ENCODE measurements at places on chromosomes 5 and 9.

- peak; percentile 45 for DNase-seq
Measured at GRCh38 chr9:20728493-20729220, 44.6 kb downstream of the FOCAD start.

GRCh38 chr5:166906991-166907713 lies 1384.3 kb upstream of the WWC1 start:
- no peak for DNase-seq

- DNase-seq = no peak
Measured at GRCh38 chr5:2187156-2187555, 304.4 kb upstream of the IRX4 start.

DNA sequence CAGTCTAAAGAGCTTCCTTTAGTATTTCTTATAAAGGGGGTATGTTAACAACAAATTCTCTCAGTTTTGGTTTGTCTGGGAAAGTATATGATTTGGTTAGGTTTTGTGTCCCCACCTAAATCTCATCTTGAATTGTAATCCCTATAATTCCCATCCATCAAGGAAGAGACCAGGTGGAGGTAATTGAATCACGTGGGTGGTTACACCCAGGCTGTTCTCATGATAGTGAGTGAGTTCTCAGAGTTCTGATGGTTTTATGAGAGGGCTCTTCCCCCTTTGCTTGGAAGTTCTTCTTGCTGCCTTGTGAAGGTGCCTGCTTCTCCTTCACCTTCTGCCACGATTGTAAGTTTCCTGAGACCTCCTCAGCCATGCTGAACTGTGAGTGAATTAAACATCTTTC lies 109.1 kb downstream of the MACIR start:
- DNase-seq = no peak

- DNase-seq = no peak
Measured at GRCh38 chr5:143721925-143722324, 90.0 kb upstream of the HMHB1 start.

DNA sequence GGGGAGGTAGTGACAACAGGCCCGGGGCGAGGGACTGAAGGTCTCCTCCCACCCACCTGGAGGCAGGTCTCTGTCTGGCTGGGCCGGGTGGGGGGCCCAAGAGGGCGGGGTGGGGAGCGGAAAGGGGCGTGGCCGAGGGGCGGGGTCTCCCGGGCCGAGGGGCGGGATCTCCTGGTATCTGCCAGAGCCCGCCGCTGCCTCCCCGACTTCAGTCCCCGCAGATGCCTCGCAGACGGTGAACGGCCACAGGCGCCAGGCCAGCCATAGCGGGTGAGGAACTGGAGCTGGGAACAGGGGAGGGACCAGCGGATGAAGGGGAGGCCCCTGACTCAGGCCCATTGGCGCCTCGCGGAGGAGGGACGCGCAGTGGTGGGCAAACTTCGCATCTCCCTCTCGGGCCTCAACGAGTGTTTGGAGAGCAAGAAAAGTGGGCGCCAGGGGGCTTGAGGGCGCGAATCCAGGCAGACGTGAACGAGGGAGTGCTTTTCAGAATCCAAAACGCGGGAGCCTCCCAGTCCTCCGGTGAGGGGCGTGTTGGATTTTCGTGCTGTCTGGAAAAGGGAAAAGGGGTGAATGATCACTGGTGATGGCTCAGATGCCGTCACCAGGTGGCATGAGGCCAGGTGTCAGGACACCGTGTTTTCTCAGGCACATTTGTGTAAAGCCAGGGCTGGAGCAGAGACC lies at the start of gene ADGRD2:
Gene ADGRD2, plus strand, starts transcription at position 211 of the 684 bp plus-strand sequence. CDS start 1,216 bp downstream, outside the sequence.
- DNase-seq = peak; percentile 67

DNA sequence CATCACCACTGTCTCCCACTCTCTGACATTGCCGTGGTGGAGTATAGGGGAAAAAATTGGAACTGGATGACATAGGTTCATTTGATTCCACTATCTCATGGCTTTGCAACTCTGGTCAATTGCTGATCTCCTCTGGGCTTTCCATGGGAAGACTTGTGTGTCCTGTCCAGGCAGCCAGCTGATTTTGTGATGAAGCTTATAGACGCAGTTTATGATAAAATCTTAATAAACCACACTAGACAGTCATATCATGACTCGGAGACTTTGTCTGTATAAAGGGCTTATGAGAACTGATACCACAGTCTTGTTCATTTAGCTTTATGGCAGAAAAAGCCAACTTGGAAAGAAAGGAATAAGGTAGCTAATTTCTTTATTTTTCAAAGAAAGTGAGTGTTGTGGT lies 296.5 kb downstream of the MAST4 start:
- DNase-seq = no peak

DNA sequence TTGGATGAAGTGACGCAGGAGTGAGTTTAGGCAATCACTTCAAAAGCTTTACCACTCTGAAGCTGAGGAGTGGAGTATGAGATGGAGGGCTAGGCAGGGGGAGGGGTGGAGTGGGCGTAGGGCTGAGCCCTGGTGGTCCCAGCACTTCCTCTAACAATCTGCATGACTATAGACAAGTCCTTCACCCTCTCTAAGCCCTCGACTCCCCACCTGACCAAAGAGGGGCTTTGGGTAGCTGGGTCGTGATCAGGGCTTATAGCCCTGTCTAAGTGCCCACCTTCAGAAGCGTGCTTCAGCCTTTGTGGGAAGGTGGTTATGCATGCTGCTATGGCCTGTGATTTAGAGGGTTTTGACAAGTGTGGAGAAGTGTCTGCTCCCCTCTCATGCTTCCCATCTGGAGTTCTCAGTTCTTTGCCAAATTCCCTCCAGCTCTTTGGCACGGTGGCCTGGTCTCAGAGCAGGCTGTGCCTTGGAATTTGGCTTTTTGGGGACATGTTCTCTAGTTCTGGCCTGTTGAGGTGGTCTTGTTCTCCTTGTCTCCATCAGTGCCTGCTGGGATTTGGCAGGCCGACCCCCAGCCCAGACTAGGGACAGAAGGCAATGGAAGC lies 53.0 kb downstream of the ACTBL2 start:
- no peak for DNase-seq

DNA sequence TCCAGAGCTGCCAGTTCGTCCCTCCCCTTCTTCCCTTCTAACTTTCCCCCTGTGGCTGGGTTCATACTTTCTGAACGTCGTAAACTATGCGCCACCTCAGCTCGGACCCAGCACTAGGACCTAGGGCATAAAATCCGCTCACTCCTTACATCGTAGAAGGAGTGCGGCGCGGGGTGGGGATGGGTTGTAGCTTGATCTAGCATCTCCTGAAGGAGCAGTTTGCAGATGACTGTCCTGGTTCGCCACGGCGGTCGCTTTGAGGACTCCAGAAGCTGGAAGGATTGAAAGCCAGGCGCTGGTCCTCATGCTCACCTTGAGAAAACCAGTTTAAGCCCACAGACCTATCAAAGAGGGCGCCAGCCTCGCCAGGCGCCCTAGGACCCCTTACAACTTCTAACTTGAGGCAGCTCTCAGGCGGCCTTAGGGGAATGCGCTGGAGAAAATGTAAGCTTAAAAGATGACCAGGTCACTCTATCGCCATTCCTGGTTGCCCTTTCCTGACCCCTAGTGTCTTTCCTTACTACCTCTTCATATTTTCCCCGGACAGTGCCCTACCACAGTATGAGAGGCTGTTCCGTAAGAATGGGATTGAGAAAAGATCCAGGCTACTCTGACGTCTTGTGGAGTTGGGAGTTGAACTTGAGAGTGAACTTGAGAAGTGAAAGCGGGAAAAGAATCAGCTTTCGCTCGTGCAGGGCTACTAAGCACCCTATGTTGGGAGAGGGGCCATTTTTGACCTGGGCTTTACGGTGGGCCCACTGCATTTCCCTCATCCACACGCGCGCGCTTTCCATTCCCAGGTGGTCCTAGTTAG lies 2.8 kb downstream of the RORB start:
- DNase-seq = no peak

DNA sequence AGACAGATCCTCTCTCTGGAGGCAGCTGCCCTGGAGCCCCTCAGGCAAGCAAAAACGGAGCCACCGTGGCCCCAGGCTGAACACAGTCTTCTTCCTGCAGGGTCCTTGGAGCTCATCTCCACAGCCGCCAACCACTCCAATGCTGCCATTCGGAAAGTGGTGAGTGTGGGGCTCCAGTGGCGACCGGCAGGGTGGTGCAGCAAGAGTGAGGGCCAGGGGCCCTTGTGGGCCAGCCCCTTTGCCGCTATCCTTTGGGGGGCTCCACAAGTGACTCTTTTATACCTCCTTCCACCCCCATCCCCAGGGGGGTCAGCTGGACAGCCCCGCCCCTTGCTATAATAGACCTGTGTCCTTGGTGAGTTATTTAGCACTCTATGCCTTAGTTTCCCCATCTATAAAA lies 47.4 kb upstream of the SUSD3 start:
- DNase-seq = no peak

GRCh38 chr9:3880851-3881250 lies 355.1 kb upstream of the RFX3 start:
- no peak for DNase-seq

GRCh38 chr5:172417983-172418630 lies 36.2 kb downstream of the SH3PXD2B start:
- DNase-seq = no peak

- DNase-seq = no peak
Measured at GRCh38 chr5:178650214-178650613, 23.4 kb upstream of the CLK4 start.

DNA sequence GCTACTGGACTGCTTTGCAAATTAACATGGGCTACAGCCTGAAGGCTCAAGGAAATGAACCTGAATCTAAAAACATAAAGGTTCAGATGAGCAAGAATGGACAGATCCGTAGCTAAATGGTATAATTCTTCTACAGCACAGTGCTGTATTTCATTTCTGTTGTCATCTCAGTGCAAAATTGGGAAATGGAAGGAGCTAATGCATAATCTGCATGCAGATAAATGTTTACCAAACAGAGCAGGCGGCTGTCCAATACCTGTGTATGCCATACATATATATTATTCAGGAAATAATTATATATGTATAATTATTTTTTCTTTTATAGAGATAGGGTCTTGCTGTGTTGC lies 4.3 kb upstream of the HSPA9 start:
- DNase-seq = no peak

DNA sequence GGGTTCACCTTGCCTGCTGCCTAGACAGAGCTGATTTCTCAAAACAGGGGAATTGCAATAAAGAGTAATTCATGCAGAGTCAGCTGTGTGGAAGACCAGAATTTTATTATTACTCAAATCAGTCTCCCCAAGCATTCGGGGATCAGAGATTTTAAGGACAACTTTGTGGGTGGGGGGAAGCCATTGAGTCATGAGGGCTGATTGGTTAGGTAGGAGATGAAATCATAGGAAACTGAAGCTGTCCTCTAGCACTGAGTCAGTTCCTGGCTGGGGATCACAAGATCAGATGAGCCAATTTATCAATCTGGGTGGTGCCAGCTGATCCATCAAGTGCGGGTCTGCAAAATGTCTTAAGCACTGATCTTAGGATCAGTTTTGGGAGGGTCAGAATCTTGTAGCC lies 159.1 kb upstream of the MAP1B start:
- DNase-seq = no peak

- DNase-seq = no peak
Measured at GRCh38 chr9:94212091-94212490, 47.0 kb upstream of the ZNF169 start.

DNA sequence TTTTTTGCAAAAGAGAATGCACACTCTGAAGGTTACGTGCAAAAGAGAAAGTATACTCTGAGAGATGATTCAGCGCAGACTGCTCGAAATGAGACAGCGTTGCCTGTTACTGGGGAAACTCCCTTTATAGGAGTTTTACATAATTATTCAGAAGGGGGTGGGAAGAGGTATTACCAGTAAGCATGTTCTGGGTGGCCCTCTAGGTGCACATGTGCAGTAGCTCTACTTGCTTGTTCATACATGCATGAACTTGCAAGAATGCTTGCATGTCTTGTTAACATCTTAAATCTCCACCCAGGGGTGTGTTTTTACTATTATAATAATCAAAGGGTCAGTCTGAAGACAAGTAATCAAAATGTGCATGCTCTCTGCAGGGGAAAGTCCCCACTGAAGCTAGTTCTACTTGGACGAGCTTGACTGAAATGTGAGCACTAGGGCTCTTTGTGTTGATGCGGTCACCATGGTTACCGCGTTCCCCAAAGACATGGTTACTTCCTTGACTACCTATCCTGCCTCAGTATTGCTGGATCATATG lies 75.5 kb downstream of the SGCD start:
- DNase-seq = no peak

- no peak for DNase-seq
Measured at GRCh38 chr5:173709145-173709544, 92.7 kb upstream of the BOD1 start.

DNA sequence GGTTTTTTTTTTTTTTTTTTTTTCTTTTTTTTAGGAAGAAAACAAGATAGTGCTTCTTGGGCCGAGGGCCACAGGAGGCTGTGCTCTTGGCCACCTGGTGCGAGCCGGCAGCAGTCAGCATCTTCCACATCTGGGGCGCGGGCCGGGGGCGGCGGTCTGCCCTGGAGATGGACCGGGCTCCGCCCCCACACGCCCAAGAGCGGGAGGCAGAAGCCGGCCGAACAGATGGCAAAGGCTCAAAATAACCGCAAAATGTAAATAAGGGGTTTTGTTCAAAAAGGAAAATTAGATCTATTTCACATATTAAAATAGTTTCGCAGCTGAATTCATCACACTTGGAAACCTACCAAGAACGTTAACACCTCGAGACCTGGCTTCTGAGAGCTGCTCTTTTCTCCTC lies 51.5 kb upstream of the UBAC1 start:
- DNase-seq = no peak

- no peak for DNase-seq
Measured at GRCh38 chr5:85096421-85096820, 711.7 kb upstream of the EDIL3 start.

DNA sequence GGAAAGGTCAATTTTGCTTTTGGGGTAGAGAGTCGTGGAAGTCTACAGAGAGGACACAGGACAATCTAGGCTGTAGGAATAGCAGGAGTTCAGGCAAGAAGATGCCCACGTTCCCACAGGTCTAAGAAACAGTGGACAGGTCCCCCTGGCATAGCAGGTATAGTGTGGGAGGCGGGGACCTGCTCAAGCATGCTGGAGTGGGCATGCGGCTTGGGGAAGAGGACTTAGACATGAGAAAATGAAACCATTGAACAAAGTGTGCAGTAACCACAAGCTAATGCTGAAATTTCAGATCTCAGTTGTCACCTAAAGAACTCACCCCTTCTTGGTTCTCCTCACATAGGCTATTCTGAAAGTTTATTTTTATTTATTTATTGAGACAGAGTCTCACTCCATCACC lies 142.8 kb upstream of the EFNA5 start:
- DNase-seq = no peak

DNA sequence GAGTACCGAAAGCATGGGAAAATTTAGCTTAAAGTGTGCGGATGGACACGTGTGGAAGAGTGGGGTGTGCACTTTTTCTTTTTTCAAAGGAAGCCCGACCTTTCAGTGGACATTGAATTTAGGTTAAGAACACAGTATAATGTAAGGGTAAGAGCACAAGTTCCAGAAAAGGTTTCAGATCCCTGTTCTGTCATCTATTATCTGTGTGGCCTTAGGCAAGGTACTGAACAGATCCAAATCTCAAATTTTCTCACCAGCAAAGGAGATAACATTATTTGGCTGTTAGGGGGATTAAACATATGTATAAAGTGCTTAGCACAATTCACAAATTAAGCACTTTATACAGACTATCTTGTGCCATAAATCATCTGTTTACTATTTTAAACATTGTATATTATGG lies 441.0 kb downstream of the SPOCK1 start:
- DNase-seq = no peak

GRCh38 chr9:129343424-129344375 lies 165.6 kb upstream of the IER5L start:
- DNase-seq = no peak

Data from NCI-H1105 treated with DMSO at 0.1 percent for 48 hours (cell line).